Airway epithelial cell (primary cell): ENCODE measurements at places on chromosomes 3 and 15. TPM values are rescaled to one million over a fixed set of nuclear protein-coding genes. Genes with fewer than 3 reads are reported as not detected.

Gene CHRM5
- not detected in 2 replicates for total RNA-seq

Gene IL17RC
- total RNA-seq = 42.2 and 42.7 TPM in 2 replicates

Gene CCDC80
- total RNA-seq = 8.6 and 14.0 TPM in 2 replicates

Gene SENP8
- total RNA-seq = 3.0 and 3.5 TPM in 2 replicates

Gene ADIPOQ
- total RNA-seq = not detected in 2 replicates

Gene CSPG5
- total RNA-seq = not detected in 2 replicates

Gene DPPA4
- total RNA-seq = not detected in 2 replicates

Gene CCDC12
- total RNA-seq = 43.4 and 58.6 TPM in 2 replicates

Gene CD200
- total RNA-seq = not detected in 2 replicates

Gene TAGLN3
- total RNA-seq = 6.4 and 8.1 TPM in 2 replicates

Gene ZDHHC19
- total RNA-seq = not detected in 2 replicates

Gene CFAP100
- total RNA-seq = not detected in 2 replicates
